Naive thymus-derived CD8-positive, alpha-beta T cell (primary cell): ENCODE measurements at places on chromosomes 2 and 18.

- H3K4me3 ChIP-seq, result no peak overlapping the region
- H3K4me1 ChIP-seq, result peaks cover 15% of the 10 kb centered on the region
- no peaks in the 10 kb centered on the region for H3K36me3 ChIP-seq
- DNase-seq, result no peak
These were observed 28.2 kb upstream of the TAF1B start for GRCh38 chr2:9815076-9815475.

GRCh38 chr2:99863236-99863902 lies 279.0 kb downstream of the AFF3 start:
- H3K27ac ChIP-seq, result no peak overlapping the region
- no peak for DNase-seq
- no peaks in the 10 kb centered on the region for H3K27me3 ChIP-seq
- no peak overlapping the region for H3K4me3 ChIP-seq
- peaks cover 19% of the 10 kb centered on the region for H3K4me1 ChIP-seq
- no peaks in the 10 kb centered on the region for H3K36me3 ChIP-seq

DNA sequence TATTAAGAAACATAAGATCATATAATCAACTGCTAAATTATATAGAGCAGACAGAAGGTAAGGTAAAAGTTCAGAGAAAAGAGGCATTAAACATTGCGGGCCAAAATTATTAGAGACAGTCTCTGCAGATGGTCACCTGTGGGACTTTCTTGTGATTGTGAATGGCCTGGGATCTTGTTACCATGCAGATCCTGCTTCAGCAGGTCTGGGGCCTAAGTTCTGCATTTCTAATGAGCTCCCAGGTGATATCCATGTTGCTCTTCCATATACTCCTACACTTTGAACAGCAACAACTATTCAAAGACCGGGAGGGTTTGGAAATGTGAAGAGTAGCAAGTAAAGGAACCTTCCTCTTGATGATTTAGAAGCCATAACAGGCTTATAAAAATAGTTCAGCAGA lies 8.5 kb upstream of the ETAA1 start:
- no peaks in the 10 kb centered on the region for H3K27me3 ChIP-seq
- DNase-seq, result no peak
- no peak overlapping the region for H3K4me3 ChIP-seq
- H3K4me1 ChIP-seq, result no peaks in the 10 kb centered on the region

DNA sequence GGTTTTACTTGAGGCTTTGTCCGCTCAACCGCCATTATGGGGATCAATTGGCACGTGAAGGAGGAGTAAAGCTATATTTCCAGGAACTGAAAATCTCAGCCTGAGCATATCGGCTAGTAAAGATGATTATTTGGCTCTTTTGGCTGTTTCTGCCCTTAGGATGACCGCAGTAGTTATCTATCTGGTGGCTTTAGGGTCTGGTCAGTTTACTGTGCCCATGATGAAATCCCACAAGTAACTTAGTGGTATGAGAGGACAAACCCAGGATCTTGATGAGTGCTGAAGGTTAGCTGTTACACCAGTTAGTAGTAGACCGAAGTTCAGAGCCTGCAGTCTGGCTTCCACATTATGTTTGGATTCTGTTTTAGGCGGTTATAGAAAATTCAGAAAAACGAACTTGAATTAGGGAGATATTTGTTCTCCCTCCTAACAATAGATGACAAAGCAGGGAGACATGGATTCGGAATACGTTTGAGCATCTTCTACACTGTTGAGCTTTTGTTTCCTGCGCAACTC lies 1.2 kb downstream of the MAT2A start:
- DNase-seq, result no peak

GRCh38 chr2:38515155-38516074 lies 87.3 kb downstream of the HNRNPLL start:
- DNase-seq, result no peak
- peaks cover 3% of the 10 kb centered on the region for H3K27me3 ChIP-seq
- no peak overlapping the region for H3K4me3 ChIP-seq
- H3K27ac ChIP-seq, result no peak overlapping the region

DNA sequence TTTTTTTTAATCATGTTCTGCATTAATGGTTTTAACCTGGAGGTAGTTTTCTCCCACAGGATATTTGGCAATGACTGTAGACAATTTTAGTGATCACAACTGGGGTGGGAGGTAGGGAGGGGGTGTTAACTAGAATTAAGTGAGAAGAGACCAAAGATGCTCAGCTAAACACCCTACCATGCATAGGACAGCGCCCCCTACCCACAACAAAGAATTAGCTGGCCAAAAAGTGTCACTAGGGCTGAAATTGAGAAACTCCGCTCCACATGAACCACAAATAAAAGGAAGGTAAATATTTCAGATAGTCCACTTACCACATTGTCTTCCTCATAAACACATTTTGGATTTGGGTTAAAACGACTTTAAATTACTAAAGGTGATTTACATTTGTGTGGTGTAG lies 942.6 kb downstream of the SUCLG1 start:
- H3K4me3 ChIP-seq, result no peak overlapping the region
- no peaks in the 10 kb centered on the region for H3K27me3 ChIP-seq
- H3K4me1 ChIP-seq, result no peaks in the 10 kb centered on the region
- H3K27ac ChIP-seq, result no peak overlapping the region

DNA sequence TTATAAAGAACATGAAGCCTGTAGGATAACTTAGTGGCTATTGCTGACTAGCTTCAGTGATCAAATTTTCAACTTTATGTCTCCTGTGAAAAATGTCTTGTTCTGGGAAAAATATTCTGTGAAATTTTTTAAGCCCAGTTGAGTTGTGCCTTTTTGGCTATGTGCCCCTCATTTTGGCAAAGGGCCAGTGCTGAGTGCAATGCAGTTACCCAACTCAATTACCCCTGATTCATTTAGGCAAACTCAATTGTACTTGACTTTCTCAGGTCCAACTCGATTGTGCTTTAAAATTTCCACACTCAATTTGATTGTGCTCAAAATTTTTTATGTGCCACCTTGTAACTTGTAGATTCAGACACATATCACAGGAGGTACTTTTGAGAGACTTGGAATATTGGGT lies 548.8 kb upstream of the NRP2 start:
- H3K4me1 ChIP-seq, result peaks cover 19% of the 10 kb centered on the region
- no peak overlapping the region for H3K4me3 ChIP-seq

DNA sequence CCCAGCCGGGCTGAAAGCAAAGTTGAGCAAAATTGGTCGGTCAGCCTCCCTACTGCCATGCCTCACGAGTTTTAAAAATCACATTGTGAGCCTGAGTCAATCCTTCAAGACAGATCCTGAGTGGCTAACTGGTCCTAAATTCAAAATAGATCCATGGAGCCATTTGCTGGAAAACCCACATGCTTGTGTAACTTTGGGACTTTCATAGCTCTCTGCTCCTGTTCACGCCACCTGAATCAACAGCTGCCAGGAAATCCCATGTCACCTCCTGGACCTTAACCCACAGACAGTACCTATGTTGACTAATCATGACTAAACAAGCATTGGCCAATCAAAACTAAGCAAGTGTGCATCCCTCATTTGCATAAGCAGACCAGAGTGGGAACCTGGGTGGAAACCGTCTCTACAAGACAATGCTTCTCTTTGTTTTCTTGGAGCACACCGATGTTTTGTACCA lies 42.8 kb upstream of the LDLRAD4 start:
- H3K27me3 ChIP-seq, result no peaks in the 10 kb centered on the region
- no peaks in the 10 kb centered on the region for H3K36me3 ChIP-seq
- no peak overlapping the region for H3K27ac ChIP-seq

- H3K27me3 ChIP-seq, result no peaks in the 10 kb centered on the region
- peaks cover 10% of the 10 kb centered on the region for H3K4me1 ChIP-seq
- H3K4me3 ChIP-seq, result no peak overlapping the region
These were observed 238.1 kb downstream of the LPIN1 start for GRCh38 chr2:11984316-11985158.

GRCh38 chr2:88331239-88331638 lies 121.3 kb downstream of the FOXI3 start:
- no peak for DNase-seq
- no peaks in the 10 kb centered on the region for H3K36me3 ChIP-seq
- no peaks in the 10 kb centered on the region for H3K4me1 ChIP-seq
- H3K27ac ChIP-seq, result no peak overlapping the region
- no peak overlapping the region for H3K4me3 ChIP-seq

- H3K27ac ChIP-seq, result no peak overlapping the region
- DNase-seq, result no peak
- H3K4me1 ChIP-seq, result no peaks in the 10 kb centered on the region
- peaks cover 14% of the 10 kb centered on the region for H3K27me3 ChIP-seq
- no peak overlapping the region for H3K4me3 ChIP-seq
These were observed 301.2 kb downstream of the NCKAP5 start for GRCh38 chr2:133266926-133267590.

DNA sequence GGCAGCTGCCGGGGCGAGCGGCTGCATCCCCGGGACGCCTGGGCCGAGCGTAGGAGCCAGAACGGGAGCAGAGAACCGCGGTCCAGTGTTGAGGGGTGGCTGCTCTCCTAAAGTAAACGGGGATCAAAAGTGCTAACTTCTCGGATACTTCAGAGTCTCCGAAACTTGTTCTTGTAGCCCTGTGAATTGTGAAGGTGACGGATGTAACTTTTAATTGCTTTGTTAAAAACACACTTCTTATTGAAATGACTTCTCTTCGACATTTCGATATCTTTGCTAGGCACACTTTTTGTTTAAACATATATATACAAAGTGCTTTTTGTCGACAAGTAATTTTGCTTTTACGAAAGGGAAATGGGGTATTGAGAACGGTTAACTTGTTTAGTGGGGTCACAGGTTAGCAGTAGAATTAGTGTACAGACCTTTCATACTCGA lies 540 bp downstream of the ATP9B start:
- DNase-seq, result no peak
- H3K27ac ChIP-seq, result peak overlapping the region; percentile 98
- peaks cover 57% of the 10 kb centered on the region for H3K4me1 ChIP-seq
- peak overlapping the region; percentile 94 for H3K4me3 ChIP-seq

- H3K36me3 ChIP-seq, result no peaks in the 10 kb centered on the region
- H3K27ac ChIP-seq, result peak overlapping the region; percentile 63
- H3K4me1 ChIP-seq, result peaks cover 5% of the 10 kb centered on the region
- no peak overlapping the region for H3K4me3 ChIP-seq
- DNase-seq, result no peak
These were observed 11.4 kb upstream of the NR4A2 start for GRCh38 chr2:156343940-156344301.

- no peak for DNase-seq
- H3K36me3 ChIP-seq, result peaks cover 2% of the 10 kb centered on the region
- peak overlapping the region; percentile 93 for H3K27ac ChIP-seq
- H3K4me1 ChIP-seq, result peaks cover 92% of the 10 kb centered on the region
- H3K4me3 ChIP-seq, result peak overlapping the region; percentile 89
These were observed 129.9 kb downstream of the SPTBN1 start for GRCh38 chr2:54586062-54586461.

DNA sequence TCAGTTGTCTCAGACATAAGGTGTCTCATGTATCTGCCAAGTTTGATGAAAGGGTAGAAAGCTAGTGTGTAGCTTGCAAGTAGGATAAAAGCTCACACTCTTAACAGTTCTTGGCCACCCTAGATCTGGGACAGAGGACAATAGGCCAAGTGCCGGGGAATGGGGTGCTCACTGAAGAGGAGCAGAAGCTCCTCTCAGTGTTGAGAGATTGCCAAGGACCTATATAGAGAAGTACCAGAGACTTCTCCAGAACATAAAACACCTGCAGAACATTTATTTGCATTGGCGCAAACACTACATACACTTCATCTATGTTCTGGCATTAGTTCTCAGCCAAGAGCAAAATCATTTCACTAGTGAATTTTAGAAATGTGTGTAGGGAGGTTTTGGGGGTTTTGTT lies 2.9 kb upstream of the GTF3C3 start:
- no peak overlapping the region for H3K4me3 ChIP-seq
- H3K36me3 ChIP-seq, result peaks cover 3% of the 10 kb centered on the region
- peaks cover 4% of the 10 kb centered on the region for H3K27me3 ChIP-seq
- no peak for DNase-seq

GRCh38 chr18:5512176-5512575 lies 31.6 kb downstream of the EPB41L3 start:
- no peak for DNase-seq
- no peak overlapping the region for H3K4me3 ChIP-seq
- peaks cover 6% of the 10 kb centered on the region for H3K4me1 ChIP-seq
- peaks cover 26% of the 10 kb centered on the region for H3K27me3 ChIP-seq
- H3K27ac ChIP-seq, result no peak overlapping the region

GRCh38 chr2:134146620-134147019 lies 107.3 kb upstream of the MGAT5 start:
- no peak for DNase-seq
- H3K4me3 ChIP-seq, result no peak overlapping the region
- no peaks in the 10 kb centered on the region for H3K27me3 ChIP-seq
- H3K4me1 ChIP-seq, result peaks cover 42% of the 10 kb centered on the region
- H3K36me3 ChIP-seq, result peaks cover 6% of the 10 kb centered on the region
- H3K27ac ChIP-seq, result peak overlapping the region; percentile 5

DNA sequence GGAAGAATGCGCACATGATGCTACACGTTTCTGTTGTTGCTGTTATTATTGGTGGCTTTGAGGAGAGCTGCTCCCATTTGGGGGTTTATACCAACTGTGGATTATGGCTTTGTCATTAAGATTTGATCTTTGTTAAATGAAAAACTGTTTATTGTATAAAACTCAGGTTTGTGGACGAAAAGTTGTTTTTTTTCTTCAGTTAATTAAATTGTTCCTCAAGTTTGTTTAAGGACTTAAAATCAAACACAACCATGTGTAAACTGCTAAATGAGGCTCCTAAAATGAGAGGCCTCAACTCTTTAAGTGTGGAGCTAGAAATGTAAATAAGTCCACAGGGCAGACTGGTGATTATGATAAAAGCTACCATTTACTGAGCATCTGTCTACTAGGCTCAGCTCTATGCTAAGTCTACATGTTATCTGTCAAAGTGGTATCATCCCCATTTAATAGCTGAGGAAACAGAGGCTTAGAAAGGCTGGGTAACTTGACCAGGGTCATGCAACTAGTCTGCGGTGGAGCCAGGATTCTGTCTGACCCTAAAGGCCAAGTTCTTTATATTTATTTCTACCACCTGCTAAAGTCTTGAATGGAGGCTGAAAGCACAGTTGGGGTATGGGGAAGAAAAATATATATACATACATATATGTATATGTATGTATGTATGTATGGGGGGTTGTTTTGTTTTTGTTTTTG lies 4.1 kb downstream of the MYCN start:
- DNase-seq, result no peak
- peaks cover 12% of the 10 kb centered on the region for H3K27me3 ChIP-seq
- no peaks in the 10 kb centered on the region for H3K36me3 ChIP-seq
- peak overlapping the region; percentile 82 for H3K4me3 ChIP-seq

- no peaks in the 10 kb centered on the region for H3K4me1 ChIP-seq
- DNase-seq, result no peak
- peaks cover 6% of the 10 kb centered on the region for H3K27me3 ChIP-seq
- H3K36me3 ChIP-seq, result no peaks in the 10 kb centered on the region
- H3K4me3 ChIP-seq, result no peak overlapping the region
- H3K27ac ChIP-seq, result no peak overlapping the region
These were observed 108.1 kb downstream of the ADCYAP1 start for GRCh38 chr18:1012775-1013174.
